HCT116 (cell line): ENCODE measurements at places on chromosomes 4 and X. TPM values are rescaled to one million over a fixed set of nuclear protein-coding genes. Genes with fewer than 3 reads are reported as not detected.

The STARD8 gene
- total RNA-seq = 5.4 TPM

The HMGN5 gene
- total RNA-seq = 3.0 TPM

The TLR6 gene
- 4.8 TPM for total RNA-seq

The SH3D19 gene
- 37.5 TPM for total RNA-seq

- no peak for DNase-seq
Measured at GRCh38 chr4:90960433-90960832, 833.2 kb downstream of the CCSER1 start.

GRCh38 chr4:54525602-54526001 is 132.2 kb upstream of the KIT start:
- no peak for DNase-seq

- no peak for DNase-seq
Measured at GRCh38 chr4:38283724-38284123, 323.5 kb downstream of the PTTG2 start.

- DNase-seq = no peak
Measured at GRCh38 chr4:108272046-108272445, 103.3 kb upstream of the LEF1 start.

- DNase-seq = no peak
Measured at GRCh38 chr4:73864365-73864764, 4.8 kb upstream of the CXCL1 start.
